ENCODE measurements at places on chromosomes 1 and 21. TPM values are rescaled to one million over a fixed set of nuclear protein-coding genes. Genes with fewer than 3 reads are reported as not detected.

UBAP2L gene
- total RNA-seq = 77.2 TPM

KCTD3 gene
- 51.7 TPM for total RNA-seq

CRP gene
- not detected for total RNA-seq

DNA sequence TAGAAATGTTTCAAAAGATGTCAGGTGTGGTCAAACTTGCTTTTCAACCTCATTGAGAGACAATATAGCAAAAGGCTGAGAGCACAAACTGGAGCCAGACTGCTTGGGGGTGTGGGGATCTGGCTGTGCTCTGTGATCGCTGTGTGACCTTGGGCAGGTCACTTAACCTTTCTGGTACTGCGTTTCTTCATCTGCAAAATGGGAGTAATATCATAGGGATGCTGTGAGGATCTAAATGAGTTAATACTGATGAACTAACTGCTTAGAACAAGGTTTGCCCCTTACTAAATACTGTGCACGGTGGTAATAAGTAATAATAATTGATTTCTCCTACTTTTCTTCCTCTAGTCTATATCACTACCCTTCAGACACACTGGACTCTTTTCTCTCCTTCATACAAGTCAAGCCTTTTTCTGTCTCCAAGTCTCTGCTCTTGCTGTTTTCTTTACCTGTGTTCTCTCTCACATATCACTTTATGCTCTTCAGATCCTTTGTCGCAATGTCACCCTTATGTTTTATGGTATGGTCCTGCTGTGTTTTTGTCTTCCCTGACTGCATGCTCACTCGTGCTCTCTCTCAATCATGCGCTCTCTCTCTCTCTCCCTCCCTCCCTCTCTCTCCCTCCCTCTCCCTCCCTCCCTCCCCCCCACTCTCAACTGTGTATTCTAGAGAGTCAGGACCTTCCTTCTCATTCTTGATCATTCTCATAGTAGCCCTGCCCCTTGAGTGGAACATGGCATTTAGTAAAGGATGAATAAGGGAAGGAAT, 3.3 kb downstream of the MGST3 start:
- peaks cover 7% of the 10 kb centered on the region for H3K36me3 ChIP-seq
- peaks cover 10% of the 10 kb centered on the region for H3K4me1 ChIP-seq
- H3K27ac ChIP-seq = no peak overlapping the region
- no peak for DNase-seq

DNA sequence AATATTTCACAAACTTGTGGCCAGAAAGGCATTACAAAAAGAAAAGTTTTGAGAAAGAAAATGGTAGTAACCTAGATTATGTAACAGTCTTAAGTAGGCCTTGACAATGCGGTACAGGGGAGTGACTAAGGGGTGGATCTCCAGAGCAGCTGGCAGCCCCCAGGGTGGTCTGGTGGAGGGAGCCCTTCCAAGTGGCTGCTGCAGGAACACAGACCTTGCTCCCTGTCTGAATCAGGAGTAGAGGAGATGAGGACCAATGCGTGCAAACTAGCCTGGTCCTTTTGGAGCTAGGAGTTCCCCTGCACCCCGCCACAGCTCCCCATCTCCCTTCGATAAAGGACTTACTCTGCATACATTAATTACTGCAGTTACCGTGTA, 189.0 kb downstream of the NFIA start:
- H3K27me3 ChIP-seq = no peaks in the 10 kb centered on the region
- H3K4me3 ChIP-seq = no peak overlapping the region
- no peak overlapping the region for H3K27ac ChIP-seq

DNA sequence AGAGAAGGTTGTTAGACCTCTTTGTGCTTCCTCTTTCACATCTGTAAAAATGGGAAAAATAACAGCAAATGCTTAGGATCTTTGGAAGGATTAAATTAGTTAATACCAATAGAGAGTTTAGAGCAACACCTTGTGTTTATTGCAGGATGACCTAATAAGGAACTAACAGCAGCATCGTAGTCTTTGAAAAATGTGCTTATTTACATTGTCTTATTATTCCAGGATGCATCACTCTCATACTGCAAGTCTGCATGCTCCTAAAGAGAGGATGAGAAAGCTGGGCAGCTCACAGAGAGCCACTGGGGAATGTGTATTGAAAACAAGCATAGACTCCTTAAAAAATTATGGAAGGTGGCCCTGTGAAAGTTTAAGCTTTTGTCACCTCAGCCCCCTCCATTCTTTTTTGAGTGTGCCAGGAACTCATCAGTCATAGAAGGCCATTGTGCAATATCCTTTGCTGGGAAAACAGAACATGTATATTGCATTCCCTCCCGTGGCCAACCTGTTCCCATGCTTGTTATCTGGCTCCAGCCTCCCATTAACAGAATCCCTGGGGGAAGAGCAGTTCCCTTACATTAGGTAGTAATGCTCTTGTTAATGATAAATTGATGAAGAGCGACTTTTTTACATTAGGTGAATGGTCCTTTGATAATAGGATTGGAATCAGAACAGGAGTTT, 180.7 kb downstream of the ZNF326 start:
- no peaks in the 10 kb centered on the region for H3K4me1 ChIP-seq
- no peak for DNase-seq
- H3K27me3 ChIP-seq = no peaks in the 10 kb centered on the region
- H3K36me3 ChIP-seq = no peaks in the 10 kb centered on the region
- H3K27ac ChIP-seq = no peak overlapping the region

DNA sequence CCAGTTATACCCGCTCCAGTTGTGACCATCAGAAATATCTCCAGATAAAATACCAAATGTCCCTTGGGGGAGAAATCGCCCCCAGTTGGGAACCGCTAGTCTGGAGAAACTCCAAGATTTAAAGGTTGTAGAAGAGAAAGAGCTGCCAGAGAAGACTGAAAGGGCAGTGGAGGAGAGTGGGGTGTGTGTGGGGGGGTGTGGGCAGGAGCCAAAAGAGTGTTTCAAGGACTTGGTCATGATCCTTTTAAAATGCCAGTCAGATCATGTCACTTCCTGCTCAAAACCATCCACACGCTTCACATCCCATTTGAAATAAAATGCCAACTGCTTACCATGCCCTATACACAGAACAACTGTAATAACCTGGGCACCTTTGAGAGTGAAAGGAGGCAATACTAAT, 3.4 kb upstream of the HEYL start:
- peak; percentile 49 for DNase-seq
- no peak overlapping the region for H3K27ac ChIP-seq
- H3K27me3 ChIP-seq = peaks cover 22% of the 10 kb centered on the region
- no peaks in the 10 kb centered on the region for H3K36me3 ChIP-seq
- no peak overlapping the region for H3K4me3 ChIP-seq

DNA sequence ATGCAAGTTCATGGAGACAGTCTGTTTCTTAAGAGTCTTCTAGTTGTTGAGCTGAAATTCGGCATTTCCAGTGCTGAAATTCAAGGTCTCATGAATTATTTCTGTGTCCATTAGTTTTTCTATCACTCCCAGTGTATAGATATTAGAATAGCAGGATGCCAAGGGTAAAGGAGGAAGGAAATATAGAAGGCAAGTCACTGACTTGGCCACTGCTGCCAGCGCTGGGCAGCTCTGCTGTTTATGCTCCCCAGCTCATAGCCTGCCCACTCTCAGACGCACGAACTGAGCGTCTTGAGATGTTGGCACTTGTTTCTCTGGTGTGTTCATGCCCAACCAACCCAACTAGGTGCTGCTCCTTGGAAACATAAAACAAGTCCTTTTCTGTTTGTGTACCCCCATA, 110.1 kb downstream of the SLC45A1 start:
- no peak overlapping the region for H3K27ac ChIP-seq
- no peaks in the 10 kb centered on the region for H3K27me3 ChIP-seq
- H3K36me3 ChIP-seq = no peaks in the 10 kb centered on the region
- no peak for DNase-seq
- H3K4me3 ChIP-seq = no peak overlapping the region
- H3K4me1 ChIP-seq = peaks cover 13% of the 10 kb centered on the region

- no peaks in the 10 kb centered on the region for H3K4me1 ChIP-seq
- peaks cover 74% of the 10 kb centered on the region for H3K27me3 ChIP-seq
- H3K4me3 ChIP-seq = no peak overlapping the region
Measured at GRCh38 chr1:22221233-22221780, 78.4 kb upstream of the WNT4 start.

GRCh38 chr1:170538687-170539086, 6.7 kb downstream of the GORAB start:
- H3K4me1 ChIP-seq = peaks cover 2% of the 10 kb centered on the region
- H3K27ac ChIP-seq = no peak overlapping the region
- DNase-seq = no peak
- no peaks in the 10 kb centered on the region for H3K27me3 ChIP-seq
- peaks cover 29% of the 10 kb centered on the region for H3K36me3 ChIP-seq

DNA sequence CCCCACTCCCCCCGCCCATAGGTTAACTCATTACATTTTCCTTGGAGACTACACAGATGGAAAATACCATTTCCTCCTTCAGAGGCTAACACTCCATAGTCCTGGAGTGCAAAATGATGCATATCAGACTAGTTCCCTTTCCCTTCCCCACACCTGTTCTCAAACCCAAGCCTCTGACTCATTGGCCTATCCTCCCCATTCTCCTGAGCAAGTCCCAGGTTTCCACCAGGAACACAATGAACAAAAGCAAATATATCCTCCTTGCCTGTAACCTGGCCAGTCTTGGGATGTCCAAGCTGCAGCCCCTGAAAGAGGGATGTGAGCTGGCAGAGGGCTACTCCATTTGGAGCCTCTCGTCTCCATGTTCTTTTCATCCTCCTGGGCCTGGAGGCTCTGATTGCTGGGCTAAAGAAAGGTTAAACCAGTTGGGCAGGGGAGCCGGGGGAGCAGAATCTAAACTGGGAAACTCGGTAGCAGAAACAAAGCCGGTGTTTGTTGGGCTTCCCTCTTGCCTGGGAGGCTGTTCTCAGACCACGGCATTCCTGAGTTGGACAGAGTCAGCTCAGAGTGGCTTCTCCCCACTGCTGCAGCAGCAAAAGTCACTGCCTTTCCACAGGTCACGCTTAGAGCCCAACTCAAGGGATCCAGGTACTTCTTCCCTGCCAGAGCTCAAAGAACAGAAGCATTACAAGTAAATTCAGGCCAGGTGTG, 13.9 kb downstream of the SSR2 start:
- no peak overlapping the region for H3K27ac ChIP-seq
- peaks cover 31% of the 10 kb centered on the region for H3K36me3 ChIP-seq
- peaks cover 5% of the 10 kb centered on the region for H3K4me1 ChIP-seq
- no peak overlapping the region for H3K4me3 ChIP-seq
- H3K27me3 ChIP-seq = no peaks in the 10 kb centered on the region
- DNase-seq = no peak
